ENCODE measurements at places on chromosomes 2 and 18.

DNA sequence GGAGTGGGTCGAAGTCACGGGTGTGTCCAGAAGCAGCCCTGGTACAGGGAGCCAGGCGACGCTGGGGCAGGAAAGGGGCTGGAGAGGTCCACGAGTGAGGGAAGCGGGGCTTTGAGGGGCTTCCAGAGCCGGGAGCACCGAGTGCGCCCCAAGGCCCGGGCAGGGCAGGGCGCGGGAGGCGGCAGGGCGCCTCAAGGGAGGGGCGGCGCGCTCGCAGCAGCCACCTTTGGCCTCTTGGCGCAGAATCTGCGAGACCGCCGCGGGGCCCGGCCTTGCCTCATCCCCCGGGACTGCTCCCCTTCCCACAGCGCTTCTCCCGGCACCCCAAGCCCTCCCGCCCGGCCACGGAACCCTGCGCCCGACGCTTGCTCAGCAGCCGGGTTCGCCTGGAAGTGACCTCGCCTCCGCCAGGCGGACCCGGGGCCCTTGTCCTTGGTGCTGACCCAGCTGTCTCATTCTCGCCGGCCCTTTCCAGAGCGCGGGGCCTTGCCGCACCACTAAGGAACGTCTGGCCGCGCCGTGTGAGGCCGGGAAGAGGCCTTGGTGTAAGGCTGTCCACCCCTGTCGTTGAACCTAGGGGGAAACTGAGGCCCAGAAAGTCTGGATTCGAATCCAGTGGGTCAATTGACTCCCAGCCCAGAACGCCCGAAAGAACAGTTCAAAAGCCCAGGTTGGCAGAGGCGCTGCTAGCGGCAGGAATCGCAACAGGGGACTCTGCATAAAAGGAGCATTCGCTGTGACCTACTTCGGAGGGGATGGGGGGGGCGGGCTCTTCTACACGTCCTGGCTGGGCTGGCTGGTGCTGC is 584 bp upstream of the DNER start:
- DNase-seq, result peak; percentile 33

- DNase-seq, result no peak
Observed at GRCh38 chr2:172439911-172440310, 12.5 kb downstream of the ITGA6 start.

DNA sequence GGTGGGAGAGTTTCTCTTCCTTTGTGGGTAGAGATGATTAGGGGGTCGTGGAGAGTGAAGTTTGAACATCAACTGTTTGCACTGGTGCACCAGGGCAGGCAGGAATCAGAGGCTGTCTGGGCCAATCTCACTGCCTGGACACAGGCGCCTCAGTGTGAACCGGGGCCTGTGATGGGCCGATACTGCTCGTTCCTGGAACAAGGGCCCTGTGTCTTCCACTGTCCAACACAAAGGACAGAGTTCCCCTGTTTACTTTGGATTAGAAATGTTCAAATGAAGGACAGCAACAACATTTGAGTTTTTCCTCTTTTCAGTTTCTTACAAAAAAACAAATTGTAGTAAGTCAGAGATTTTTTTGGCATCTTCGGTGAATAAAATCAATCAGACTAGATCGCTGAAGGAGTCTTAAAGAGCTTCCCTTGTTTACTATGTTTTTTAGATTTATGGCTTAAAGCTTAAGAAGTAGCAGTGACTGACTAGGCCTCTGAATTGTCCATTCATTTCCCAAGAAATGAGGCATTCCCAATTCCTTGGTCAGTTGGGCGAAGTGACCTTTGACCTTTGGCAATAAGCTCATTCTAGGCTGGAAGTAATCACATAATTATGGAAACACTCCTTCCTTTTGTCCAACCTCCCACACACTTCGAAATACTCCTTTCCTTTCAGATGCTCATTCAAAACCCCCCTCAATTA is 11.6 kb upstream of the TGFA start:
- no peak for DNase-seq

- no peak for DNase-seq
Observed at GRCh38 chr2:131016826-131017741, 76.2 kb downstream of the FAM168B start.

DNA sequence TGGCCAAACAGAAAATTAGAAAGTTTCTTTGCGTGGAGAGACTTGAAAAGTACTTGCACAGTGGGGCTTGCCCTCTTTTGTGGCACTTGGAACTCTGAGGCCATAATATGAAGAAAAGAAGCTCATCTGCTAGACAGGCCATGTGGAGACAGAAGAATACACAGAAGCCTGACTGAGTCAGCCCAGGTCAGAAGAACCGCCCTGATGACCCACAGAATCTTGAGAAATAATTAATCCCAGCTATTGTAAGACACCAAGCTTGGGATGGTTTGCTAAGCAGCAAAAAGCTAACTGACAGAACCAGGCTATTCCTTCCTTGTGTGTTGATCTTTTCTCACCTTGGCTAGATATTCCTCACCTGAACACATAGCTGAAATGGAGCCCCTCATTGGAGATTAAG is 33.7 kb downstream of the G6PC2 start:
- DNase-seq, result no peak

GRCh38 chr2:232523402-232523681 is 2.6 kb upstream of the CHRND start:
- no peak for DNase-seq

GRCh38 chr2:120576509-120577474 is 158.9 kb upstream of the GLI2 start:
- DNase-seq, result no peak

- DNase-seq, result no peak
Observed at GRCh38 chr2:101012706-101013181, 10.7 kb downstream of the RPL31 start.

DNA sequence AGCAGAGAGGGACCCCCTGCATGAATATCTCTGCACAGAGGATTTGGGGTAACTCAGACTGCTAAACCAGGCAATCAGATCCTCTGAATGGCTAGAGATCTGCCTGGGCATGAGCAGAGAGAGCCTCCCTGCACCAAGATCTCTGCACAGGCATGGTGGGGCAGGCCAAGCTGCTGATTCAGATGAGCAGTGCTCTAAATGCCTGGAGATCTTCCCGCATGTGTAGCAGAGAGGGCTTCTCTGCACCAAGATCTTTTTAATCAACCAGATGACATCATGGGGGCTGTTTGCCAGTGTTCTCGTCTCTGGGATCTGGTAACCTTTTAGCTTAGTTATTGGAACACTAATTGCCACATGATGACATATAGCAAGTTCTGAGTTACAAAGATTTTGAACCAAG is 301.3 kb upstream of the GALNT5 start:
- DNase-seq, result no peak

- no peak for DNase-seq
Observed at GRCh38 chr2:149815941-149816340, 228.4 kb upstream of the MMADHC start.

- no peak for DNase-seq
Observed at GRCh38 chr2:25419678-25420242, 78.0 kb upstream of the DNMT3A start.

DNA sequence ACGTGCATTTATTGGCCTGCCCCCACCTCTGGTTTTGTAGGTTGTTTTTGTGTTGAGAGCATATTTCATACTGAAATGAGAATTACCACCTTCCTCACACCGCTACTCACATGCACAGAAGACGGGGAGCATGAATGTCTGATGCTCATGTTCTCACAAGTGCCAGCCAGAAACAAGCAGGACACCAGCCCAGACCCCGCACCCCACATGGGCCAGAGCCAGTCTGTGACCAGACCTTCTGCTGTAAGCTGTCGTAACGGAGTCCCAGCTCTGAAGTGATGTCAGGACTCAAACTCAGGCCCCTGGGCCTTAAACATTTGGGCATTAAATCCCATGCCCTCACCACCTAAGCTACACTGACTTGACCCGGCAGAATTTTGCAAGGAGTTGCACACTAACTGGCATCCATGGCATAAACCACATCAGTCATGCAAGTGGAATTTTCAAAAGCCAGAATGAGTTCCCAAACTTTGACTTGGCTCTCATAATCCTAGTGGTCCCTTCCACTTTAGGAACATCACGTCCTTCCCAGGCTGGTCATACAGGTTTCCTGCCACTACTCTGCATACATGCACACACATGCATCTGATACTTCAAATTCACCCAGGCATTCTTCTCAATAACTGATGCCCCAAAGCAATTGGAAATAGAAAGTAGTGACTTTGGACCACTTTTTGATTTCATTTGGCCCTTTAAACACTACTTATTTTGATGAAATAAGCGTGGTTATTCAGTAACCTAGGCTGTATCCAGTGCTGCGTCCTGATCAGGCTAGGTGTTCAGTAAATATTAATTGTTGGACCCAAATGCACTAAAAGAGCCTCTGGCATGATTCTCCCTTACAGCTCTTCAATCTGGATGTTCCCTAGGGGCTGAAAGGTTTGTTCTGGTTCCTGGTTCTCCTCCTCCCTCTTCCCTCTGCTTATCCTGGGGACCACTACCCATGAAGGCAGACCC is 223.1 kb upstream of the ID2 start:
- no peak for DNase-seq

GRCh38 chr18:44900627-44901026 is 219.9 kb downstream of the SETBP1 start:
- DNase-seq, result no peak

DNA sequence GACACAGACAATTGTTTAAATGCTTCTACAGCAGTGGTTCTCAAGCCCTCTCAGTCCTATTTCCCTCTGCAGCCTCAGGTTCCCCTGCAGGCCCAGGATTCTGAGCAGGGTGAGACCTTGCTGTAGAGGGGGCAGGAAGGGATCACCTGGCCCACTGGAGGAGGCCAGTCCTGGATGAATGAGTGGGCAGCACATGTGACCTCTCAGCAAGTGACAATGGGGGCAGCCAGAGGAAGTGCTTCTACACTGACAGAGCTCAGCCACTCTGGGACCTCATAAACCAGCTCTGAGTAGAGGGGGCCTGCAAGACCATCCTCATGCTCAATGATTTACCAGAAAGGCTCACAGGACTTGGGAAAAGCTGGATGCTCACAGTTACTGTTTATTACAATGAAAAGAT is 63.2 kb downstream of the ASB1 start:
- no peak for DNase-seq

DNA sequence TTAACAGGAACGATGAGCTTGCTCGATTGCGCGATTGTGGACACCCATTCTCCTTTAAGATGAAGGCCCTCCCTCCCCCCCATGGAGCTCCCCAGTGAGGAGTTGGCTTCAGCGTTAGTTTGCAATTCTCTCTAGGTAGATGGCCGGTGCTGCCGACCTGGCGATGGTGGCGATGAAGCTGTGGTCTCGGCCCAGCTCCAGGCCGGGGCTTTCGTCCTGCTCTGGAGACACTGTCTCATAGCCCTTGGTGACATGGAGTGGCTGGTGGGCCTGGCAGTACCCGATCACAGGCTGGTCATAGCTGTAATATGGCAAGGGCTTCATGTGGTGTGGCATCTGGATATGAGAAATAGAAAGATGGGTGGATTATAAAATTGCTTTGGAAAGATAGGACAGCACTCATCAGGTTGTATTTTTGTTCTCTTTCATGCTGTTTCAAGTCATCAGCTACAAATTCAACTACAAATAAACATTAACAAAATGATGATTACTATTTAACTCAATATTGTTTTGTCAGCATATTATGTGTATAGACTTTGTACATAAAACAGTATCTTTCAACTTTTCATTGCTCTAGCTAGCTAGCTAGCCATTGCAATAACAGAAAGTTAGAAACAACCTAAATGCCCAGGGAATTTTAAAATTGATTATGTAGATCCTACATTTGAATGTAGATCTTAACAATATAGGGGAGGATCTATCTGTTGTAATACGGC is 773.4 kb downstream of the LRRTM4 start:
- no peak for DNase-seq

DNA sequence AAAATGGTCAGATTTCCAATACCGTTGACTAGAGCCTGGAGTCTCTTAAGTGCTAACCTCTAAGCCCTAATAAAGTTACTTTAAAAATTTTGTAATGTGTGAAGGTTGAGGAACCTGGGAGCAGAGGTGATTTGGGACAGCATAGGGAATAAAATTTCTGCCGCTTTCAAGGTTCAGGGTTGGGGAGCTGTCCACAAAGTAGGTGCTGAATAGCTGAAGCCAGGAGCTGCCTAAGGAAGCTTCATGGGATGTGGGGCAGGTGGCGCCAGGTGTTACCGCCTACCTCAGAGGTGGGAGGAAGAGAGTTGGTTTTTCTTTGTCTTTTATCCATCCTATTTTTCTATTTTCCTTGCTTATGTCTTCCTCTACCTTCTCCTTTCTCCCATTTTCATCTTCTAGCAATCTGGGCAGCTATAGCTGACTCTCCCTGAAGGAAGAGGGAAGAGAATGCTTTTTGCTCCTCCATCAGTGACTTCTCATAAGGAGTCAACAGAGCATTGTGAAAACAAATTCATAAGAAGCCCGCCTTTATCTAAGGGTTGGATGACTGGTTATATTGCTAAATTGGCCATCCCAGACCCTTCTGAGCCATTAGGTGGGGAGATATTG is 178.7 kb downstream of the CLIP4 start:
- DNase-seq, result no peak

DNA sequence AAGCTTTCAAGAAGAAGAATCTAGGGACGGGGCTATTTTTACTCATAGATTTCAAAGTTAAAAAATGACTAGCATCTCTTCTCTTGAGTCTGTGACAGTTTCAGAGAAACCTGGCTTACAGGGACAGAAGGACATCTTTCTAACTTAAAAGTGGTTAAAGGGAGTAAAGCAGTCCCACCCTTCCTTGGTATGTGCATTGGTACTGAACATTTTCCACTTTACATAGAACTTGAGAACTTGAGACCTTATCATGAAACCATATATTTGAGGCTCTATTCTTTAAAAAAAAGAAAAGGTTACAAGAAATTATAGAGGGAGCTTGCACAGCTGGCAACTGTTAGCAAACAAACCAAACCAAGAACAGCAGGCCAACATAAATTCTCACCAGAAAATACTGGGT is 73.4 kb upstream of the GAREM1 start:
- DNase-seq, result no peak

GRCh38 chr2:103525756-103526155 is 763.9 kb downstream of the TMEM182 start:
- no peak for DNase-seq

GRCh38 chr2:76713312-76713711 is 808.9 kb downstream of the LRRTM4 start:
- no peak for DNase-seq

- DNase-seq, result no peak
Observed at GRCh38 chr2:207693641-207694249, 17.7 kb upstream of the CCNYL1 start.

DNA sequence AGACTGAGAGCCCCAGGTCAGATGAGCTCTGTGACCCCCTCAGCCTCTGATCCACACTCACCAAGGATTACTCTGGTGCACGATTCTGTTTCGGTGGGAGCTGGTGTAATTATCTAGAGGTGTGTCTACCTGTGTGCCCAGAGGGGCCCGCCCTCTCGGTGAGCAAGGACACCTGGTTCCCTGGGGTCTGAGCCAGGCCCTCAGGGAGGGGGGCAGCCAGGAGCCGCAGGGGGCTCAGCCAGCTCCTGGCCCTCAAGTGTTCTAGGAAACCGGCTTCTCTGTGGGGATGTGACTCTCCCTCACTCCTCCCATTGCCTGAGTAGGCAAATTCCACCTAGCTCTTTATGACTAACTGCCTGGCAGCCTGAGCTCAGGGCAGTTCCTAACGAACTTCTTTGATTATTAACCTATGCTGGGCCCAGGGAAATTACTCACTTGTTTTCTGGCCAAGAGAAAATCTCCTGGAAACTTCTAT is 17.4 kb downstream of the AGAP1 start:
- no peak for DNase-seq

- DNase-seq, result no peak
Observed at GRCh38 chr2:109324861-109325260, 195.9 kb downstream of the SH3RF3 start.

- no peak for DNase-seq
Observed at GRCh38 chr2:88696611-88697010, 5.1 kb downstream of the RPIA start.

GRCh38 chr2:208103616-208104015 is 20.7 kb downstream of the CRYGD start:
- no peak for DNase-seq

GRCh38 chr2:68948710-68949109 is 4.0 kb downstream of the GKN2 start:
- DNase-seq, result no peak

Measured in activated naive CD4-positive, alpha-beta T cell treated with anti-CD3 and anti-CD28 coated beads, Interleukin-2, amount 50 U/mL, for 16 hours (primary cell).